Stimulated activated CD8-positive, alpha-beta memory T cell treated with anti-CD3 and anti-CD28 coated beads, Interleukin-4, amount 100 ng/mL, for 1 hour (primary cell): ENCODE measurements at places on chromosomes 3 and 15.

DNA sequence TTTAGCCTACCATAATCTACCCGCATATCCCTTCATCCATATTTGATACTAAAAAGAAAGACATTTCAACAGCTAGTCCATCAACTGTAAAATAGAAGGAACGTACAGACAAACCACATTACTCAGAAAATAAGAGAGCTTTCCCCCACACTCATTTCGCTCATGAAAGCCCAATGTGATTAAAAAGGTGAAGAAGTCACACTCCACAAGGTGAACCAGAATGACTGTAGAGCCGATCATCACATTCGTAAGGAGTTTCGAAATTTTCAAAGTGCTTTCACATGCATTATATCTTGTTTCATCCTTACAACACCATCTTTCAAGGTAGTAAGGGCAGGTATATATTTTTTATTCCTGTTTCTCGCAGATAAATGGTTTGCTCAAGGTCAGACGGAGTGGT, 225.3 kb downstream of the FOXP1 start:
- no peak for DNase-seq

DNA sequence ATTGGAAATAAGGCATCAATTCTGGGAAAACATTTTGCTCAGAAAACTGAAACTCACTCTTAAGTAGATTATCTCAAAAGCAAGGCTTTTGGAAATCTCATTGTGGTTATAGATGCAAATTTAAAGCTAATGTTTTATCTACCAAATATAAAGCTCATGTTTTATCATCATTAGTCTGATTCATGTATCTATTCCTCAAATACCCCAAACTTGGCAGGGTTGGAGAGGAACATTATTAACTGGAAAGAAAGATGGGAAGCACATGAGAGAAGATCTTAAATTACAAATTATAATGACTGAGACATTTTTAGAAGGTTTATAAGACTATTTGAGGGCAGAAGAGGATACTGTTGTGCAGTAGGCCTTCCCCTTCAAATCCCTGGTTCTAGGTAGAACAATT, 137.3 kb upstream of the TGFBR2 start:
- DNase-seq = no peak

DNA sequence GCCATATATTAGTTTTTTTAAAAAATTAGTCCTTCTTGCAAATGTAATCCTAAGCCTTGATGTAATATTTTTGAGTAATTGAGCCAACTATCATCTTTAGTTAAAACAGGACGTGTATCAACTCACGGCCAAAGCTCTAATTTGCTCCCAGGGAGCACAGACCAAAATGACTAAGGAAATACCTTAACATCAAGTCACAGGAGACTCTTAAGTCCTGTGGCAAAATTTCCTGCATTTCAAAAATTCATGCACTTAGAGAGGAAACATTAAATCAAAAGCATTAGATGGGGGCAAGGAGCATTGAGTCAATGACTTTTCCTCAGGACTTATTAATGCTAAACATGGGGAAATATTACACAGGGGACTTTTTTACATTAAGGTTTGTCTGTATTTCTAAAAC, 276.0 kb downstream of the MFSD1 start:
- no peak for DNase-seq

- DNase-seq = no peak
These were observed 43.5 kb upstream of the AKAP13 start for GRCh38 chr15:85336880-85337279.

- no peak for DNase-seq
These were observed 151.0 kb downstream of the CHSY1 start for GRCh38 chr15:101100593-101101442.

DNA sequence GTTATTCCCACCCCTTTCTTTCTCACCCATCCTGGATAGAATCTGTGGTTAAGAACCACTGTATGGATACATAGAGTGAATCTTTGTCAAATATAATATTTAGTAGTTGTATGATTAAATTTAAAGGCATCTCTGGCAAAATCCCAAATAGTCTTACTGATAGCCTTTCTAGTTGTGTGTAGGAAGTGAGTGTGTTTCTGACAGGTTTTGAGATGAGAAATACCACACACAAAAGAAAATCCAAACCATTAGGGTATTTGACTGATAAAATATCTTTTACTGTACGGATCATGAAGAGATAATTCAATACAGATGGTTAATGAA, 44.7 kb upstream of the PLCL2 start:
- DNase-seq = no peak

- DNase-seq = no peak
These were observed 744 bp upstream of the ALDH1A2 start for GRCh38 chr15:58066042-58066867.

DNA sequence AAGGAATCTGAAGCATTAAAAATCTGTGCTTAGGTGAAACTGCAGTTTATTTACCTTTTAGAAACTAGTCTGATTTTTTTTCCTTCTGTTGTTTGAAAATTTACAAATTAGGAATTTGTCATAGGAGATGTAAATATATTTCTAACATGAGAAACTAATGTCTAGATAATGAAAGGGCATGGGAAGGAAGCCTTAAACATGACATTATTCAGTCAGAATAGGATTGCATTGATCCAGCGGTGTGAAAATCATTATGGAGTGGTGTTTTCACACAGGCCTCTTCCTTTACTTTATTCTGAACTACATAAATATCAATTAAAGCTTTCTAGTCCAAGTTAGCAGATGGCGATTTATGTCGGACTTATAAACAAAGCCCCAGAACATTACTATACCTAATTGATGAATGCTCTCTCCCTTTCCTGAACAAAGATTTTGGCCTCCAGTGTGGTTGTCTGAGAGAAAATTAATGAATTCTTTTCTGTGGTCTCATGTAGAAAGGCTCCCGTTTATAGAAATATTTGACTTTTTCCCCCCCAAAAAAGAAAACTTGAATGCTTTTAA, 37.9 kb downstream of the FNDC3B start:
- DNase-seq = no peak

GRCh38 chr15:101048176-101048575, 129.0 kb downstream of the LRRK1 start:
- no peak for DNase-seq

DNA sequence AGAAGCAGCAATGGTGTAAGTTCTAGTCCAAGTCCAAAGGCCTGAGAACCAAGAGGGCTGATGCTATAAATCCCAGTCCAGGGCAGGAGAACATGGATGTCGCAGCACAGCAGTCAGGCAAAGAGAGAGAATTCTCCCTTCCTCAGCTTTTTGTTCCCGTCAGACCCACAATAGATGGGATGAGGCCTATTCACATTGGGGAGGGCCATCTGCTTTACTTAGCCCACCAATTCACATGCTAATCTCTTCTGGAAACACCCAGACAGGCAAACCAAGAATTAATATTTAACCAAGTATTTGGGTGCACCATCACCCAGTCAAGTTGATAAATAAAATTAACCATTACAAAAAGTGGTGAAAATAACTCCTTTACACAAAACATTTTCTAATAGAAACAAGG, 511.7 kb upstream of the UBE2E2 start:
- DNase-seq = no peak

DNA sequence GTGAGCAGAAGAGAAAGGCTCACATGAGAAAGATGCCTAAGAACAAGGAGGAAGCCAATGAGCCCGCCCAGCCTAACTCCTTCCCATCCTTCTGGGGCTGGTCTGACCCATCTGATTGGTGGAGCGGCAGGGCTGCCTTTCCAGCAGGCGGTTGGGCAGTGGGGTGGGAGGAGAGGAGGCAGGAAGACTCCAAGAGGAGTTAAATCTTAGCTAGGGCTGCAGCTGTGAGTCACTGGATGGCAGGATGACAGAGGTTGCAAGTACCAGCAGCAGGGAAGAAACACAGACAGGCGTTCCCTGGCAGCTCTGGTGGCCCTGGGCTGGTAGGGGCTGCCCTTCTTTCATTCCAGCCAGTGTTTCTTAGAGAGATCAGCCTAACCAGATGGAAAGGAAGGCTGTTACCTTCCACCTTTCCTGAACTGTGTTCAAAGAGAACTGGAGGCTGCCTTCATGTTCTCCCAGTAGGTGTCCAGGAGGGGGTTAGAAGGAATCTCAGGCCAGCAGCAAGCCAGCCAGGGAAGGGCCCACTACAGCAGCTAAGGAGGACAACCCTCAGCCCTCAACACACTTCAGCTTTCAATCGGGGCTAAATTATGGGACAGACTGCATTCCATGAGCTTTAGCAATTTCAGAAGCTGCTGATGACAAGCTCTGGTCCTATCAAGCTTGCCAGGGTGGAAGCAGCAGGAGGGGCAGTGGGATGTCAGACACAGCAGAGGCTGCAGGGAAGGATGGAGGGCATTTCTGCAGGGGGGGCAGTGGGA, 50.3 kb downstream of the CHSY1 start:
- DNase-seq = no peak

DNA sequence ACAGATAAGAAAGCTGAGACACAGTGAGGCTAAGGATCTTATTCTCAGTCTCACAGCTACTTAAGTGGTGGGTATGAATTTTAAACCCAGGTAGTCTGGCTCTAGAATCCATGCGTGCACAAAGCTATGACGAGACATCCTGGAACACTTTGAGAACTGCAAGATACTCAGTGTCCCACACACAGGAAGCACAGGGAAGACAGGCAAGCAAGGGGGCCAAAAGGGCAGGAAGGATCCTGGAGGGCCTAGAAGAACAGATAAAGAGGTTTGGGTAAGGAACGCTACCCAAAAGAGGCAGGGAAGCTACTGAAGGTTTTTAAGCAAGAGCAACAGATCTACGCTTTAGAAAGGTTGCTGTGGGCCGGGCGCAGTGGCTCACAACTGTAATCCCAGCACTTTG, 99.1 kb upstream of the HES1 start:
- DNase-seq = no peak

DNA sequence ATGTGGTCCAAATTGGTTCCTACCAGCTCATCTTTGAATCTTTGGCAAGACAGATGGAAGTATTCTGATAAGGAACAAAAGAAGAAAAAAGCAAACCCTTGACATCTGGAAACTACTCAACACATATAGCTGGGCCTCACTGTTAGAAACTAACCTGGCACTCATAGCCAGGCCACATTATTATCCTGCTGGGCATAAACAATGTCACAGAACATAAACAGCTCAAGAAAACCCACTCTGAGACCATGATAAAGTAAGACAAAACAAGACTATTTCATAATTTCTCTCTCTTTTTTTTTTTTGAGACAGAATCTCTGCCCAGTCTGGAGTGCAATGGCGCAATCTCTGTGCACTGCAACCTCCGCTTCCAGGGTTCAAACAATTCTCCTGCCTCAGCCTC, 1093.2 kb downstream of the FHIT start:
- DNase-seq = no peak

DNA sequence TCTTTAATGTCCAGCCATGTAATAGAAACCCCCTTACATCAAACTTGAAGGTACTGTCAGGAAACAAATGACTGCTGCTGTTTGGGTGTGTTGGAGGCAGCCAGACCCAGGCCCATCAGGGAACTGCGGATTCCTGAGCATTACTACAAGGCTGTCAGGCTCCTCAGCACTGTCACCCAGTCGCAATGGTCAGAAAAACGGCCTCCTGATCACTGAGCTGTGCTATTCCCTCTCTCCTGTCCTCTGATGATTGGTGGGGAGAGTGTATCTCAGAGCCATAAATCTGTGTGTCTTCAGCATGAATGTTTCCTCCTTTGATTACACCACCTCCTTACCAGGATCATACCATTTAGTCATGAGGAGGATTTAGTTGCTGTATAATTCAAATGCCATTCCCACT, 135.2 kb upstream of the GADL1 start:
- DNase-seq = no peak

GRCh38 chr15:60678632-60679031, 199.7 kb upstream of the ICE2 start:
- DNase-seq = no peak

- no peak for DNase-seq
These were observed 411.6 kb downstream of the GBE1 start for GRCh38 chr3:81349816-81350340.

GRCh38 chr3:122760453-122761271, 33.0 kb downstream of the HSPBAP1 start:
- DNase-seq = no peak

DNA sequence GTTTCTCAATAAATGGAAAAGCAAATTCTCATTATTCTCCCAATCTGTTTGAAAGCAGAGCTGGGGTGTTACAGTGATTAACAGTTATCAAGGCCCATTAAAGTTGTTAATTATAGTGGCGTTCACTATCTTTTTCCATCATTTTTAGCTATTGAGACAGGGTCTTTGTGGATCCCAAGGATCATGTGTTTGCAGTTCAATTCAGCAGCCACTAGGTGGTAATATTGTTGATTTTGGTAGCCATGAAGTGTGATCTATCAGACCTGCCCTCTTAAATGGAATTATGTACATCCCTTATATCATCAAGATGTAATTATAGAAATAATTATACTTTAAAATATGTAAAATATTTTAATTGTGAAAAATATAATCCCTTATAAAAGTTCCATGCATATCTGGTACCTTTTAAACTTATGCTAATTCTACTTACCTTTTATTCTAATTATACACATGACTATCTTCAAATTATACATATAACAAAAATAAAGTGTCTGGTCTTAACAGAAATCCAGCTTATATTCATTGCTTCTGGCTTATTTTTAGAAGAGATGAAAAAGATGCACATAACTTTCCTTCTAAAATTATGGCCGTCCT, 126.4 kb downstream of the GREM1 start:
- DNase-seq = no peak

DNA sequence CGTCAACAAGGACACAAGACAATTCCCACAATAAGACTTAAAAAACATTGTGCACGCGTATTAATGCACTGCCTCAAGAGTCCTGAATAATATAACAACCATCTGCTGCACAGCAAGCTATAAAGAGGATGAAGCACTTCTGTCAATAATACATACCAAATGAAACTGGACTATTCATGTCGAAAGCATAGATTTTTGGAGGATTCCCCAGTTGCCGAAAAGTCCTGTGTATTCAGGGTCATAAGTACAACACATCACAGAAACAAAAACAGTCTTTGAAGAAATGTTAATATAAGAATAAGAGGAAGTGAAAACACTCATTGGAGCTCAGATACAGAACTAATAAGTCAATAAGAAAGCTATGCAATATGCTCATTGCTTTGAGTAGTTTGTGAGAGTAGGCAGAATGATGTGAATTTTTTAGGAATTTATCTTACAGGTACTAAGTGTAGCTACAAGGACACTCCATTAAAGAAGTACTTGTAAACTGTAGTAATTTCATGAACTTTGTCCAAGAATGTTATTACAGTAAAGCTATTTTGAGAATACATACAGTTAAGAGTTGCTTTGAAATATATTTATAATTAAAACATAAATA, 31.6 kb downstream of the CBLB start:
- no peak for DNase-seq

- no peak for DNase-seq
These were observed 81.4 kb upstream of the PSMD6 start for GRCh38 chr3:64104691-64105111.

GRCh38 chr15:29522373-29523276, 253.0 kb upstream of the NSMCE3 start:
- DNase-seq = no peak

DNA sequence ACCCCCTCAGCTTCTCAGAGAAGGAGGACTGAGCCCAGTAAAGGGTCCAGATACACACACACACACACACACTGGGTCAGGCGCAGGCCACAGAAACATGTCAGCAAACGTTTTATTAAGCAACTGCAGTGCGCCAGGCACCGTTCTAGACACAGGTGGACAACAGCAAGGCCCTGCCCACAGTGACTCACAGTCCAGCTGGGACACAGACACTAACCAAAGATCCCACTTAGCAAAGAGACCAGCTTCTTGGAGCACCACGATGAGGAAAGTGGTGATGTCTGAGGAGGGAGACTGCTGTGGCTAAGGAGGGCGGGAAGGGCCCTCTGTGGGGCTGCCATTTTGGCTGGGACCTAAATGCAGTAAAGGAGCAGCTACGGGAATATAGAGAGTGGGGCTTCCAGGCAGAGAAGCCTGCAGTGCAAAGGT, 2.8 kb upstream of the VILL start:
- DNase-seq = no peak

- no peak for DNase-seq
These were observed 4.3 kb downstream of the GNB5 start for GRCh38 chr15:52186651-52187486.
